Smooth muscle cell of the umbilical artery (primary cell): ENCODE measurements at places on chromosomes 16 and 17. TPM values are rescaled to one million over a fixed set of nuclear protein-coding genes. Genes with fewer than 3 reads are reported as not detected.

The HS3ST3A1 gene
- total RNA-seq, result 18.7 and 36.3 TPM in 2 replicates

The NPIPA3 gene
- total RNA-seq, result 0.37 and 0.59 TPM in 2 replicates

The SLC5A10 gene
- not detected in 2 replicates for total RNA-seq

The KRTAP2-1 gene
- total RNA-seq, result not detected in 2 replicates

The CIITA gene
- 0.23 TPM in 1 of 2 replicates, not detected in the other for total RNA-seq

The NPIPA5 gene
- total RNA-seq, result 0.92 and 3.0 TPM in 2 replicates

The ENPP7 gene
- not detected in 2 replicates for total RNA-seq

The KRTAP2-3 gene
- 0.65 TPM in 1 of 2 replicates, not detected in the other for total RNA-seq

The CACNG5 gene
- total RNA-seq, result not detected in 2 replicates

The FBXW10B gene
- 0.30 and 0.92 TPM in 2 replicates for total RNA-seq

The SHCBP1 gene
- 1.8 and 19.7 TPM in 2 replicates for total RNA-seq

The NUBP2 gene
- total RNA-seq, result 52.0 and 60.9 TPM in 2 replicates

The ZFP3 gene
- total RNA-seq, result 1.2 TPM in 2 replicates

The BCO1 gene
- not detected in 2 replicates for total RNA-seq

The MLST8 gene
- 19.6 and 25.8 TPM in 2 replicates for total RNA-seq

The DOK4 gene
- 36.4 and 38.6 TPM in 2 replicates for total RNA-seq
